ENCODE measurements at places on chromosomes 3 and 15.

DNA sequence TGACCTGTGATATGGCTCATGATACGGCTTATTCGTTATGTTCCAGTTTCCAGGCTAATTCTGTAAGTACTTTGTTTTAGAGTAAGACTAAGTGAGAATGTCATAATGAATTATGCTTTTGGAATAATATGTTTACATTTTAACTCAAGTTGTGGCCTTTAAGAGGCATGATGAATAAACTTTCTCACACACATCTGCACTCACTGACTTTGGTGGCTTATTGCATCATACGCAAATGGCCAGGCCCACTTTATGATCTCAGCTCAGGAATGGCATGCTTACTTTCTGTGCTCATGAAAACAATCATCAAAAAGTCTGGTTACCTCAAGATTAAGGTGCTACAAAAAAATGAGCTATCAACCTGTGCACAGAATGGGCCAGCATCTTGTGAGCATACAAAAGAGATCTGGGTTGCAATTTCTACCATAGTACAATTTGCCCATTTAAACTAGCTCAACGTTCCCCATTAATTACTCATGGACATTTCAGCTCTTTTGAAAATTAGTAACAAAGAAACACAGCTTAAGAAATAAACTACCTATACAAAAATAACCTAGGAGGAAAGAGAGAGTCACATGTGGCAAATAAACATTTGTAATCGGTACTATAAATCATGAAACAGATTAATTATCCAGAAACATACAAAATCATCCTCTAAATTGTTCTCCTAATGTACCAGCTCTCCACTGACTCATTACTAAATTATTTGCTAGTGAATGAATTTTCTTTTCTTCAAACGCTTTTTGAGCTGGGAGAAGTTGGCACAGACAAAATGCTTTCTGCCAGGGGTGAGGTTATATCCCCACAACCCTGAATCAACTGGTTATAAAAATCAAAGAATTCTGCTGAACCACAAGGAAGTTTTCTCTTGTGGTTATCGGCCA, 439.0 kb upstream of the ADAMTS9 start:
- DNase-seq = no peak

DNA sequence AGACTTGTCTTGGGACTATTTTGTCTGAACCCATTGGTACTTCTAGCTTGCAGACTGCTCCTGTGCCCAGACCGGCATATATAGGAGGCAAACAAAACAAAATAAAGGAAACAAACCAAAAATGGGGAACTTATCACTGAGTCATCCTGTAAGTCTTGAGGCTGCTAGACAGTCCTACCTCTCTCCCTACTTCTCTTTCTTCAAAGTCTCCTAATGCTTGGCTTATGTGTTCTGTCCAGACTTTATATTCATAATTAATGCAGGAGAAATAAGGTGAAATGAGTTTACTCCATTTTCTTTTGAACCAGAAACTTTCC, 266.2 kb downstream of the ZNF385D start:
- DNase-seq = no peak

GRCh38 chr3:124174910-124175874, 183.3 kb upstream of the ROPN1 start:
- no peak for DNase-seq

GRCh38 chr3:106466881-106467280, 598.1 kb upstream of the CBLB start:
- no peak for DNase-seq

GRCh38 chr3:184154885-184155643, at the start of gene DVL3:
TSS of gene DVL3 (plus strand) at chr3:184155377. CDS start at chr3:184155636, 259 bp downstream.
- no peak for DNase-seq

DNA sequence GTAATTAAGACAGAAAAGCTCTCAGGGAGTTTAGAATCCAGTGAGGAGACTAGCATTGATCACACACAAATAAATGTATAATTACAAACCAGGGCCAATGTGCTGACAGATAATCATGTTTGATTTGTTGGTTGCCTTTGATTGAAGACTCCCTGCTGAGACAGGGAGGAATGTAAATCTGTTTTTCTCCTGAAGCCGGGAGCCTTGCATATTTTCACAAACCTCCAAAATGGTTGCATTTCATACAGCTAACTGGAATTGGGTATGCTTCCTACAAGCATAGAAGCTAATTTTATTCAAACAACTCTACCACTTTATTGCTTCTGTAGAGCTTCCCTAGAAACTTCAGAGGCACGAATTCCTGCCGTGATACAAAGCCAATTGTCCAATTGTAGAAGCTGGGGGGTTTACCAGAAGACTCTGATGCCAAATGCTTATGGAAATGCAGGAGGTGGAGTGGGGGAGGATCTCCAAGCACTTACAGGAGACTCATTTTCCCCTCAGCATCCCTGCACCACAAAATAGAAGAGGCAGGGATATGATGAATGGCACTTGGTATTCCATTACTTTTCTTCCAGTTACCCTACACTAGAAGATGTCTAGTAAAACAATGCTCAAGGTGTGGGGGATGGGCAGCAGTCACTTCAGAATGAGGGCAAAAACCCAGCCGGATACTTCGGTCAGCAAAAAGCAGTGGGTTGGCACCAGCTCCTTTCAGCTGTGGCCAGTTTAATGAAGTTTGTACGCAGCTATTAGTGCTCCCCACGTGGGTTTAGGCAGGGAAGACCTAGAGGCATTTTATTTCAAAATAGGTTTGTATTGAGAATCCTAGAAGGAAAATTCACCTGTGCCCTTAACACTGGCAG, 11.4 kb upstream of the MEX3B start:
- DNase-seq = no peak

DNA sequence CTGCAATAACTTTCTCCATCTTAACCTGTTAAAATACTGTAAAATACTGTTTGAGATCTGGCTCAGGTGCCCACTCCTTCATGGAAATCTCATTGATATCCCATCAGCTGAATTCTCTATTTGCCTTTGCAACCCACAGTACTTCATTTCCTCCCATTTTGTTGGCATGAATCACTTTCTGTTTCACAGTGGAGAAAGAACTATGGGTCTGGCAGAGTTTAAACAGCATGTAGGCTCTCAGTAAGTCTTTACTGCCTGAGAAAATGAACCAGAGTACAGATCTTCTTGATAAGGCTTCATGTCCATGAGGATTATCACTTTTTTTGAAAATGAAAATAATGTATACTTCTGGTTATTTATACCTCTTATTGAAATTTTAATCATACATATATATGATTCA, 245.9 kb downstream of the NAALADL2 start:
- DNase-seq = no peak

DNA sequence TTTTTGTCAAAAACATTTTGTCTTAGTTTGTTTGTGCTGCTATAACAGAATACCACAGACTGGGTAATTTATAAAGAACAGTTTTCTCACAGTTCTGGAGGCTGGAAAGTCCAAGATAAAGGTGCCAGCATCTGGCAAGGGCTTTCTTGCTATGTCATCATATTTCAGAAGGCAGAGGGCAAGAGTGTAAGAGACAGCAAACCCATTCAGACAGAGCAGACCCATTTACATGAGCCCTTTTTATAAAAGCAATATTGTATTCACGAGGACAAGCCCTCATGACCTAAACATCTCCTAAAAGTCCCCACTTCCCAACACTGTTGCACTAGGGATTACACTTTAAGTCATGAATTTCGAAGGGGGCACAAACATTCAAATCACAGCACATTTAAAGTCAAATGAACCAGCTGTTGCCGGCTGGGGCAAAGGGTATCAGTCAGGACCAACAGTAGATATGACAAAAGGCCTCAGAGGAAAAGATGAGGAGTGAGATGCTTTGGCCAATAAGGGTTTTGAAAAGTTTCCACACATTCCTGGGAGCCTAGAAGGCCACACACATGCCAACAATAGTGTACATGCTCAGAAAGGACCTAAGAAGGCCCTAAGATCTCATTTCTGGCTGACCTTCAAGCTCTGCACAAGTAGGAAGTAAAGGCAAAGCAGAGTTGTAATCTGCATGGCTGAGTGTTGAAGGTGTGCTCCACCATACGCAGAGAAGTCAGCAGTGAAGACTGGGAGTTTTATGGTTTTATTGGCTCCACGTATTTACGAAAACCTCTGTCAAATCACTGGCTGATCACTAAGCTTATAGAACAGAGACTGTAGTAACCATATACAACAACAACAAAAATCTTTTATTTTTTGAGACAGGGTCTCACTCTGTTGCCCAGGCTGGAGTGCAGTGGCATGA, 37.9 kb downstream of the UQCC5 start:
- DNase-seq = no peak

DNA sequence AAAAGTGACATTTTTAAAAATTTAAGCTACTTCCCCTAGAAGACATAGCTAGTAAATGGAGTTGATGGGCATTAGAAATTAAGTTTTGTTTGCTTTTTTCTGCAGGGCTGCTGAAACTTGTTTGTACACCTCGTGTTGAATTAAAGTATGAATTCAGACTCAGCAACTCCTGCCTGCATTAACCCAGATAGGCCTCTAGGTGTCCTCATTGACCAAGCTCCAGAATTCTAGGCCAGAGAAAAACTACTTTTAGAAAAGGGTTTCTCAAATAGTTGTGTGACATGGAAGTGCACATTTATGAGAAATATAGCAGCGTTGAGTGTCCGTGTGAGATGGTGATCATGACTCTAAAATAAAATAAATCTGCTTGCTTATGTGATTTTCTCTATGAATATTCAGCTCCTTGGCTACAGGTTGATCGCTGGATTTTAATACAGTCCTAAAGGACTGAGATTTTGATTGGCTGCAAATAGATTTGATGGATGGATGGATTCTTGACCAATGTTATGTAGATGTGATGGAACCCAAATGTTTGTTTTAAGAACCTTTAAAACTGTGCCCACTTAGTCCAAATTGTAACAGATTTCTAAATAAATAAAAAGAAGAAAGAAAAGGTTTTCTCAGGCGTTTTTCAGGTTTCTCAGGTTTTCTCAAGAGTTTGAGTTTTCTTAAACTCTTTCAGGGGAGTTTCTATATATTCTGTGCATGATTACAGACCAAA, 39.4 kb upstream of the LMOD3 start:
- peak; percentile 12 for DNase-seq

DNA sequence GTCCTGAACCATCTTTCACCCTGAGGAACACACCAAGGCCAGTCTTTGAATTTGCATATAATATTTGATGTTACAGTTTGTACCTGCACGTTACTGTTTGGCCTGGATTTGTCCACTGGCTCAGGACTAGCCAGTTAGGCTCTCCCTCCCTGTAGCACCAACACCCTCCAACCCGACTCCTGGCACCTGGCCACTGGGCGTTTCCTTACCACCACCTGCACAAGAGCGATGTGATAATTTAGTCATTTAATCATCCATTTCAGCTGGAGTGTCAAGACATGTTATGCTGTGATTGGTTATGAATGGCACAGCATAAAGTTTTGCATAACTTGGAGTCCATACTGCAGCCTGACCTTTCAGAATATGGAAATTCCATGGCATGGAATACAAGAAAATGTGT, 242.4 kb downstream of the KCNMB2 start:
- DNase-seq = no peak

DNA sequence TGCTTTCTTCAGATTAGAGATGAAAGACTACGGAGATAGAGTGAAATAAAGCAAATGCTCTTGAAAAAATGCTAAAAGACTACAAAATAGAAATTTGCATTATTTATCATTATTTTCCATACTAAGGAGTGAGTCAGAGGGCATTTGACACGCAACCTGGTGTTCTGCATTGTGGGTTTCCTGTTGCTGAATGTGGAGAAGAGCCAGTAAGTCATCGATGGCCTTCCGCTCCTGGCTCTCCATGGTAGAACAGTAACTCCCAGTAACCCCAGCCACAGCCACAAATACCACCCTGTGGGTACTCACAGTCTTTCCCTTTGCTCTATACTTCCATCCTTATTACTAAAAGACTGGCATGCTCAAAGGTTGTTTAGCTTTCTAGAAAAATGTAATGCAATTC, 61.5 kb downstream of the CGGBP1 start:
- no peak for DNase-seq

Data from large intestine (tissue), 12 donors.